Urinary bladder (tissue), 4 donors: ENCODE measurements at places on chromosomes 16 and 17. TPM values are rescaled to one million over a fixed set of nuclear protein-coding genes. Genes with fewer than 3 reads are reported as not detected.

Gene SLC52A1
- 0.58 TPM for total RNA-seq

Gene IL4R
- 26.2 TPM for total RNA-seq

Gene TPSAB1
- 10.8 TPM for total RNA-seq

Gene ATP6V0C
- 15.0 TPM for total RNA-seq
